ENCODE measurements at places on chromosomes 3 and 15.

- DNase-seq = no peak
Observed at GRCh38 chr3:169534439-169534838, 129.1 kb downstream of the MECOM start.

- no peak for DNase-seq
Observed at GRCh38 chr3:43025423-43025822, 46.3 kb downstream of the GASK1A start.

GRCh38 chr3:1726741-1727140 is 371.9 kb upstream of the CNTN4 start:
- no peak for DNase-seq

DNA sequence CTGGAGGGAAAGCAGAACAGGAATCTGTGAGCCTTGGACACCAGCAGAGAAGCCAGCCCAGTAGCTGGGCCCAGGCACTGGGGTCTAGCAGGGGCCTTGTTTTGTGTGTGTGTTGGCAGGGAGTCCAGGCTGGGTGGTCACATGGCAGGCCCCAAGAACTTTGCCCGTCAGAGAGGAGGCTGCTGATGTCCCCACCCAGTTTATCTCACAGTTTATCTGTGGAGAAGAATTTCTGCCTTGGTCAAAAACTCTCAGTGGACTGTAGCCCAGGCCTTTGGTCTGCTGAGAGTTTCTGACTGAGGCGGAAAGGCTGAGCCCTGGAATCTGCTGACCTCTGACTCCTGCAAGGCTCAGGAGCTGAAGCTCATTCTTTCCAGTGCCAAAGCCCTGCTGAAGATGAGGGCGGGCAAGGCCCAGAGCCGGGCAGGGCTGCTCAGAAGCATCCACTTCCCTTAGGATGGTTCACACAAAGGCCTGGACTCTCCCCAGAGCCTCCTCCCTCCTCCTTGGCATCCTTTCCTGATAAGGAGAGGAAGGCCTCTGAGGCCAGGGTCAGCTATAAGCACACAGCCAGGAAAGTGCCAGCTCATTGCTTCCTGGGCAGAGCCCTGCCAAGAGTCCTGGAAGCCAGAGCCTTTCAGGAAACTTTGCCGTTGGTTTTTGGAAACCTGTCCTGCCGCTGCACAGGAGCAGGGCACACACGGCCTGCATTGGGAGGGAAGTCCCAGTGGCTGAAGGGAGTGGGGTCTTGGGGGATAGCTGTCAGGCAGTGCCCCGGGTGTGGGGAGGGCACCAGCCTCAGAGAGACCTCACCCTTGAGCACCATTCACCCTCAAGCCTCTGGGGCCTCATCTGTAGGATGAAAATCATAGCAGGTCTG is 37.2 kb upstream of the SLCO2A1 start:
- no peak for DNase-seq

- no peak for DNase-seq
Observed at GRCh38 chr15:38709196-38709595, 144.6 kb upstream of the RASGRP1 start.

- no peak for DNase-seq
Observed at GRCh38 chr3:192655628-192656027, 71.7 kb downstream of the FGF12 start.

DNA sequence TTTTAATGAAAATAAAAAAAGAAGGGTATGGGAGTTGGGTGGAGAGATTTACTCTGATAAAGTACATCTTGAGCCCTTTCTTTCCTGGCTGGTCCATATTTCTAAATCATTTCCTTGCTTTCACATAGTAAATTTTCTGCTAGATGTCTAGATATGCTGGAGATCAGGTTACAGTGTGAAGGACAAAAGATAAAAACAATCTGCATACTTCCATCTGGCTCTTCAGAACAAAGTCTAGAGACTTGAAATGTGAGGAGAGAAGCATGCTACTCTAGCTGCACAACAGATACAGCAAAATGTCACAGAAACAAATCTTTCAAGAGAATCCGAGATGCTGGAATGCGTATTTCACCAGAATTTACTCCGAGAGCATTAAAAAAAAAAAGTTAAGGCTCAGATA is 42.2 kb downstream of the FOXP1 start:
- DNase-seq = no peak
